ENCODE measurements at places on chromosomes 16 and 17.

DNA sequence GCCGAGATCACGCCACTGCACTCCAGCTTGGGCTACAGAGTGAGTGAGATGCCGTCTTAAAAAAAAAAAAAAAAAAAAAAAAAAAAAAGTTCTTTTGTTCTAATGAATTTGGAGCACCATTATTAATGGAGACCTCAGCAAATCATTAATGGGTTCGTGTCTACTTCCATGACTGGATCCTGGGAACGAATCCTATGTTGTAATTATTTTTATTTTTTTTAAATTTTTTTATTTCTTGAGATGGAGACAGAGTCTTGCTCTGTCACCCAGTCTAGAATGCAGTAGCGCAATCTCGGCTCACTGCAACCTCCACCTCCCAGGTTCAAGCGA lies 30.7 kb downstream of the SPOP start:
- no peak for DNase-seq

GRCh38 chr17:41211845-41212466 lies 14.5 kb upstream of the KRTAP9-2 start:
- DNase-seq = no peak

DNA sequence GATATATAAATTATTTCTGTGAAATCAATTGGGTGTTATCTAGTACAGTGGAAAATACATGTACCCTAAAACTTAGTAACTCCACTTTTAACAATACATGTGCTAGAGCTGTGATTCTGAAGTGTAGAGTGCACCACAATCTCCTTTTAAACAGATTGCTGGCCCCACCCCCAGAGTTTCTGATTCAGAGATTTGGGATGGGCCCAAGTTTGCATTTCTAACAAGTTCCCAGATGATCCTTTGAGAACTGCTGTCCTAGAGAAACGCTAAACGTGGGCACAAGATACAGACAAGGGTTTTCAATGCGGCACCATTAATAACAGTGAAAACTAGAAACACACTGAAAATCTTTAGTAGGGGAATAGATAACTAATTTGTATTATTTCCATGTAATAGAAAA lies 49.2 kb downstream of the NXPH3 start:
- DNase-seq = no peak

GRCh38 chr16:46991729-46992704 lies 18.5 kb upstream of the DNAJA2 start:
- no peak for DNase-seq

DNA sequence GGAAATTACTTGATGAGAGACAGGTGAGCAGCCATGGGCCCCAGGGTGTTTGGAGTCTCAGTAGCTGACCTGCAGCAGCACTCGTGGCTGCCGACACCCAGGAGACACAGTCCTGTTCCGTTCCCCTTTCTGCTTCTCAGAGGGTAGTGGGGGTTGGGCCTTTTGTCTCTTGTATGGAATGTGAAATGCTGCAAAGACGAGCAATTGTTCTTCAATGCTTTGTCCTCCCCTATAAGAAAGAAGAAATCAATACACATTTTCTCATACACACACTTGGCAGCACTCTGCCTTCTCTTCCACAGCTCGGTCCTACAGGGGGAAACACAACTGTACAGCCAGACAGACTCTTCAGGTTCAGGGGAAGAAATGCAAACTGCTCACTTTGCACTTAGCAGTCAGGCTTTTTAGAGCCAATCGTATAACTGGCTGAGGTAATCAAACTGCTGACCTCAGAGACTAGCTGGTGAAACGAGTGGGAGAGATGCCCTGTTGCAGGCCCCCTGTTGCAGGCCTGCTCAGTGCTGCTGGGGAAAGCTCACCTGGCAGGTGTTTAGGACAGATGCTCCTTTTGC lies 96.7 kb downstream of the AATF start:
- no peak for DNase-seq

DNA sequence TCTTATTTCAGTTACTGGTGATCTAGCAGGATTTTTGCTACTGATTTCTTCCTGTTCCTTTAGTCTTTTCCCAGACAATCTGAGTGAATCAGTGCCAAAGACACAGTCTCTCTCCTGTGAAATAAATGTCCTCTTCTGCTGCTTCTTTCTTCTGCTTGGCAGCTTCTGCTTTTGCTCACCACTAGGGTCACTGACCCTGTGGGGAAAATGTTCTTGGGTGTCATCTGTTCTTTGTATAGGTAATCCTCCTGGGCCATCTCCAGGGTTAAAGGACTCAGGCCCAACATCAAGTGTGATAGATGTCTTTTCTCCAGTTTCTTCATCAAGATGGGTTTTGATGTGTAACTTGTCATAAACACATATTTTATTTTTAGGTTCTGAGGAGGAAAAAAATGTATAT lies 5.2 kb downstream of the PALB2 start:
- no peak for DNase-seq

DNA sequence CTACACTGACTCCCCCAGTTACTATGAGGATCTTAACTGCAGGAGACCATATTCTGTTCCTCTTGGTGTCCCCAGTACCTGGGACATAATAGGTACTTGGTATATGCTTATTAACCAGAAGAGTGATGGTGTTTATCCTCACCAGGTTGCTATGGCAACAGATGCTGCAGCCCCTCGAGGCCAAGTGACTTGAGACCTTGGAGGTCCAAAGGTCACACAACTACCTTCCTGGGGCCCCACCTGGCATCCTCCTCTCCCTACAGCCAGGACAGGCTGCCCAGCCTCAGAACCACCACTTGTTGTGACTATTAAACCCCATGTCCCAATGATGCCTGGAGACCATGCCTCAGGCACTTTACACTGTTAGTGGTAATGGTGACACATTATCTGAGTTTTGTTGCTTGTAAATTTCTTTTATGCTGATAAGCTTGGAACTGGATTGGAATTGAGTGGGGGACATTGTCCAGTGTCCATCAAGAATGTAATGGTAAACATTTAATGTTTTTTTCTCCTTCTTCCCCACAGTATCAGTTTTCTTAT lies 189.4 kb downstream of the CCDC182 start:
- DNase-seq = no peak

GRCh38 chr17:42997390-42997983 lies 732 bp upstream of the RPL27 start:
- no peak for DNase-seq
